ENCODE measurements at places on chromosomes 2 and 18. TPM values are rescaled to one million over a fixed set of nuclear protein-coding genes. Genes with fewer than 3 reads are reported as not detected.

Gene DSG4
- total RNA-seq: not detected

Gene LYPD6B
- total RNA-seq: not detected

DNA sequence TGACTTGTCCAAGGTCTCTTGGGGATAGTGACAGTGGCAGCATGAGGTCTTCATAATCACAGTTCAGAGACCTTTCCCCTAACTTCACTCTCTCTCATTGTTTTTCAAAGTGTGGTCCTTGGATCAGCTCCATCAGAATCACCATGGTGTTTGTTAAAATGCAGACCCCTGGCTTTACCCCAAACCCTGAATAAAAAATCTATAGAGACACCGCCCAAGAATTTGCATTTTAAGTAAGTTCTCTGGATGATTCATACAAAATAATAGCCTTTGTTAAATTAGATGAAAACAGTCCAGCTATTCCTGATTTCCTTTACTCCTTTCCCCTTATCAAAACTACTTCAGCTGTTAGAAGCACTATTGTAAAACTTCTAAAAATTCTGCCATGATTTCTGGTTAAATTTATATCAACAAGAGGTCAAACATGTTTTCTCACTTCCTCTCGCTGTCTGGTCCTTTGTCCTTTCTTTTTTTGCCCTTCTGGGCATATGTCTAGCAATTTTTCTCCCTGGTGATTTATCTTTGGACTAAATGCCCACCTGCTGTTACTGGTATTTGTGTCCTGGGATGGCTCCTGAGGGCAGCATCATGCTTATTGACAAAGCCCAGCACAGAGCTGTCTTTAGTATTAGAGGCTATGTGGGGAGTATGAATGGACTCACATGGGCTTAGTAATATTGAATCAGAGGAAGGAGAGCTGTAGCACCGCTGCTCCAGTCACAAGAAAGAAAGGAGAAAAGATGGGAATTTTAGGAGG is 63.4 kb downstream of the LHCGR start:
- H3K36me3 ChIP-seq: no peaks in the 10 kb centered on the region
- no peak overlapping the region for H3K4me3 ChIP-seq
- no peak overlapping the region for H3K27ac ChIP-seq
- no peak for DNase-seq
- H3K4me1 ChIP-seq: no peaks in the 10 kb centered on the region

DNA sequence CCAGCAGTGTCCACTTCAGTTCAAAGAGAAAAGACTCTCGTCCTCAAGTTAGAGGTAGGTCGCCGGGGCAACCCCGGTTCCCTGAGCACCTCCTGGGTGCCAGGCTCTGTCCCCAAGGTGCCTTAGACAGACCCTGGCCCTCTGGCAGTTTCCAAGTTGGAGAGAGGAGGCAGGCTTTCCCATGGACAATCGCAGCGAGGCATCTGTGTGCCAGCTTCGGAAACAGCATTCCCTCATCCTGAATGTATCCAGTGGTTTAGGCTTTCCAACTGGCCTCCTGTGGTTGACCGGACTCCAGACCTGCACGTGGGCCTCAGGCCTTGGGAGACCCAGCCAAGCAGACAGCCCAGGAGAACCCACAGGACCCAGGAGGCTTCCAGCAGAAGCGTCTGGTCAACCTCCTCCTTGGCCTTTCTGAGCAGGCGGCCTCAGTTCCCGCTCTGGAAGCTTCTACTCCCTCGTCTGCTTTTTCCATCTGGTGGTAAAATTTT is 70.3 kb downstream of the KCNF1 start:
- H3K27ac ChIP-seq: no peak overlapping the region
- no peaks in the 10 kb centered on the region for H3K4me1 ChIP-seq
- H3K4me3 ChIP-seq: no peak overlapping the region
- H3K36me3 ChIP-seq: no peaks in the 10 kb centered on the region

GRCh38 chr2:199443589-199444130 is 14.1 kb downstream of the SATB2 start:
- DNase-seq: no peak
- H3K4me1 ChIP-seq: no peaks in the 10 kb centered on the region
- H3K36me3 ChIP-seq: no peaks in the 10 kb centered on the region
